Adrenal gland (tissue), 19 donors: ENCODE measurements at places on chromosomes 5 and 9.

GRCh38 chr5:176693477-176693851 is 46.2 kb downstream of the TSPAN17 start:
- DNase-seq, result no peak

GRCh38 chr9:127626752-127627493 is 14.8 kb downstream of the STXBP1 start:
- peak; percentile 6 for DNase-seq

GRCh38 chr5:109558952-109559351 is 130.8 kb upstream of the MAN2A1 start:
- no peak for DNase-seq

GRCh38 chr5:157486221-157486681 is 26.2 kb downstream of the NIPAL4 start:
- no peak for DNase-seq

- no peak for DNase-seq
These were observed 249.0 kb upstream of the WWC1 start for GRCh38 chr5:168042284-168043068.

GRCh38 chr9:121844562-121844961 is 193.1 kb downstream of the DAB2IP start:
- no peak for DNase-seq

GRCh38 chr5:101418713-101419118 is 515.6 kb upstream of the ST8SIA4 start:
- DNase-seq, result no peak
